Stimulated activated CD8-positive, alpha-beta memory T cell treated with anti-CD3 and anti-CD28 coated beads, Interleukin-15, amount 100 ng/mL, for 4 hours (primary cell): ENCODE measurements at places on chromosomes 11 and 22.

- no peak for DNase-seq
Measured at GRCh38 chr11:61890529-61891330, 615 bp downstream of the FADS3 start.

DNA sequence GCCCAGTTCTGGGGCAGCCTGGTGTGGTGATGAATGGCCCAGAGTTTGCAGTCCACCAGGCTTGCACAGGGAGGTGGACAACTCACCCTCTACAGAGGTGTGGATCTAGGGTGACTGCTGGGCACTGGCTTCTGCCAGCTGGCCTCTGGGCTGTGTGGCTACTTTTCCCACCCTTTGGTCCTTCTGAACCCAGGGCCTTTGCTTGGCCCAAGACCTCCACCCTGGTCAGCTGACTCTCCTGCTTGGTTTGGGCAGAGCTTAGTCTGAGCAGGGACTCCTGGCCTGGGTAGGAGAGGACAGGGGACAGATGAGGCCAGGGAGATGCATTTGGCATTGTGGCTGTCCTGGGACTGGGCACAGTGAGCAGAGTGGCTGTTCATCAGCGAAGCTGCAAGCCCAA, 83.0 kb upstream of the SHANK2 start:
- no peak for DNase-seq

- DNase-seq: peak; percentile 21
Measured at GRCh38 chr11:2186669-2187279, 15.2 kb upstream of the TH start.

DNA sequence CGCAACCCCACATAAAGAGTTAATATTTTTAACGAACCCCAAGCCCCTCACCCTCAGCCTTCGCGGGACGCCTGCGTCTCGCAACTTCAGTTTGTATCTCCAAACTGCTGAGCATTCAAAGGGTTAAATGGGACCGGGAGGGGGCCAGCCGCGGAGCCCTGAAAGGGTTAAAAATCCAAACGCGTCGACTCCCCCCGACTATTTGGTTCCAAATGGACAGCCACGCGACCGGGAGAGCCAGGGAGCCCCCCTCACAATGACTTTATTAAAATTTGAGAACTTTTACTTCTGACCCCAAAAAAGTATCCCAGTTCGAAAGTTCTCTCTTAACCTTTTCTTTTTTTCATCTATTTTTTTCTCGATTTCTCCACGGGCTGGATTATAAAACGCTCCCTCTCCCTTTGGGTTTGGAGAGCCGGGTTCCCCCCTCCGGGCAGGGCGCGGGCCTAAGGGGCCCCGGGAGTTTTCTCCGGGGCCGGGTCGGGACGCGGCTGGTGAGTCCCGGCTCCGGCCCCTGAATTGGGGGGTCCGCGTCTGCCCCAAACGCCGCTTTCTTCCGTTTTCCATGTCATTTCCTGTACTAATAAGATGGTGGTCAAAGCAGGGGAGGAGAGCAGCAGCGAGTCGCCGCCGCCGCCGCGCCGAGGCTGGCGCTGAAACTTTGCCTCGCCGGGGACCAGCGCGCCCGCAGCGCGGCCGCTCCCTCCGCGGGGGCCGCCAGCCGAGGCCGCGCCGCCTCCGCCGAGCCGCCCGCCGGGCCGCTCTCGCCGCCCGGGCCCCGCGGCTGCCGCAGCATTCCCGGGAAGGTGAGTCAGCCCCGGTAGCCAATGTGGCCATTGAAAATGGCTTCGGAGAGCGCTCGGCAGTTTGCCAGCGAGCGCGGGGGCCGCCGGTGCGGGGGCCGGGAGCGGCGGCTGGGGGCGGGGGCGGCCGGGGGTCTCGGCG, at the start of gene PRDM11:
TSS of gene PRDM11 (plus strand) at position 568 of the 945 bp plus-strand sequence. CDS start 35,128 bp downstream, outside the sequence.
- DNase-seq: peak; percentile 7

DNA sequence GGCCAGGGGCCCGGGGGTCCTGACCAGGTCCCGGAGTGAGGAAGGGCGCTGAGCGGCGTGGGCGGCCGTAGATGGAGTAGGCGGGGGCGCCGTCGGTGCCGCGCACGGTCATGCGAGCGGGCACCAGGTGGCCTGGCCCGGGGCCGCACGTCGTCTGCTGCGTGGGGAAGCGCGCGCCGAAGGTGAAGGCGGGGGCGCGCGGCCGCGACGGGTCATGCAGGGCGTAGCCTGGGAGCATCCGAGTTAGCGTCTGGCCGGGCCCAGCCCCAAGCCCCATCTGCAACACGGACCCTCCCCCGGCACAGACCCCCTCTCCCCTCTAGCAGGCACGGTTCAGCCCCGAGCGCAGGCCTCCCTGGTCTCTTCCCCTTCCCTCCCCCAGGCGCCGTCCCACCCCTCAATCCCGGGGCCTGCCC, 1.7 kb upstream of the TYMP start:
- no peak for DNase-seq

DNA sequence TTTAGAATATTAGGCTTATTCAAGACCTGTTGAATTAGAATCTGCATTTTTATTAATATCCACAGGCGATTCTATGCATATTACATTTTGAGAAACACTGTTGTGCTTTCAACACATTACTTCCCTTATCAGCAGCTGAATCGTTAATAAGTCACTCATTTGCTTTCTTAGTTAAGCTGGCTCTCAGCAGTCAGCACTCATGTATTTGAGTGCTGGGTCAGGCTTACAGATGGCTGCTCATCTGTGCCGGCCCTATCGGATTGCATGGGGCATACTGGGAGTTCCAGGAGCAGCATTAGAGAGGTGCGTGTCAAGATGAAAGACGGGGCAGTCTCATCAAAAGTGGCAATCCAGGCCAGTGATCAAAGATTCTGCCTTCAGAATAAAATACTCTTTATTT, 10.8 kb upstream of the OR51L1 start:
- no peak for DNase-seq

DNA sequence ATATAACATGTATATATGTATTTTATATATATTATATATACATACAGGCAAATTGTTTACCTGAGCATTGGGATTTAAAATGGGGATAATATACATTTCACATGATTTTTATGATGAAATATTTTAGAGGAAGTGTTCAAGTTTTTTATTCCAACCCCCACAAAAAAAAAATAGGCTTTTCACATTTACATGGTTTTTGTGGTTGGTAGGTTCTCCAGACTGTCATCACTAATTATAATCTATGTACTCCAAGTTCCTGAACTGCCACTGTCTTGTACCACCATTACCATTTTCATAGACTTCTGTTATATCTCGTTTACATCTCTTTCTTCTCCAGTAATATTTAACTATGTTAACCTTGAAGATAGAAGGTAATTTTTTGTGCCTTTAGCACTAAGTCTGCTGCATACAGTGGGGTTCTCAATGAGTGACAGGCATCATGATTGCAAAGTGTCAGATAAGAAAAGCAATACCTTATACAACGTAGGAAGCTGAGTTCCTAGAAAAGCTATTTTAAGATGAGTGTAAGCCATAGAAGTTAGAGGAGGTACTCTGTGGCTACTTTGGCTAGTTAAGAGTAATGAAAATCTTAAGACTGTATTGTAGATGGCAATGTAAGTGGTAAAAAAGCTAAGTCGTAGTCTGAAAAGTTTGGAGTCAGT, 5.2 kb downstream of the TMEM126A start:
- DNase-seq: no peak

GRCh38 chr11:73838443-73839122, 38.1 kb downstream of the COA4 start:
- no peak for DNase-seq

DNA sequence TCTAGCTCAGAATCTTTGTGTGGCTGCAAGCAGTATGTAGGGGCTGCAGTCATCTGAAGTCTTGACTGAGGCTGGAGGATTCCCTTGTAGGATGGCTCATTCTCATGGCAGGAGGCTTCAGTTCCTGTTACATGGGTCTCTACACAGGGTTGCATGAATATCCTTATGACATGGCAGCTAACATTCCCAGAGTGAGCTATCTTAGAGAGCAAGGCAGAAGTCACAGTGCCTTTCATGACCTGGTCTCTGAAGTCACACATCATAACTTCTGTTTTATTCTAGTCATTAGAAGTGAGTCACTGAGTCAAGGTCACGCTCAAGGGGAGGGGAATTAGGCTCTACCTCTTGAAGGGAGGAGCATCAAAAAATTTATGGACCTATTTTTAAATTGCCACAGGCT, 10.3 kb upstream of the SPON1 start:
- DNase-seq: no peak

- DNase-seq: no peak
Measured at GRCh38 chr11:38169286-38169685, 1571.2 kb upstream of the RAG2 start.

DNA sequence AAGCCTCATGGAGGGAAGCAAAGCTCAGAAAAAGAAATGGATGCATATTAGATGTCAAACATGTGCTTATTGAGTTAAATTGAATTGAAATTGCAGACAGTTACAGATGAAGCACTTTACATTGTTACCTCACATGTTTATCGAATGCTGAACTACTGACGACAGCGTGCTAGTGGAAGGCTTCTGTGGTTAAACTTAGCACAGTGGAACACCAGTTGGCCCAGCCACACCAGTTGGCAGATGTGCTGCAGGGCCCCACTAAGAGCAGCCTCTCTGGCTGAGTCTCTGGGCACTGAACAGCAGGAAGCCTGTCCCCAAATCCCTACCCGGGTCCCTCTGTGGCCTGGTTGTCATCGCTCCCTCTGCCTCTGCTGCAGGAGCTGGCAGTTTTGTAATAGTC, 242.1 kb downstream of the NTM start:
- no peak for DNase-seq

- DNase-seq: no peak
Measured at GRCh38 chr11:63905179-63905578, 11.8 kb downstream of the RCOR2 start.

DNA sequence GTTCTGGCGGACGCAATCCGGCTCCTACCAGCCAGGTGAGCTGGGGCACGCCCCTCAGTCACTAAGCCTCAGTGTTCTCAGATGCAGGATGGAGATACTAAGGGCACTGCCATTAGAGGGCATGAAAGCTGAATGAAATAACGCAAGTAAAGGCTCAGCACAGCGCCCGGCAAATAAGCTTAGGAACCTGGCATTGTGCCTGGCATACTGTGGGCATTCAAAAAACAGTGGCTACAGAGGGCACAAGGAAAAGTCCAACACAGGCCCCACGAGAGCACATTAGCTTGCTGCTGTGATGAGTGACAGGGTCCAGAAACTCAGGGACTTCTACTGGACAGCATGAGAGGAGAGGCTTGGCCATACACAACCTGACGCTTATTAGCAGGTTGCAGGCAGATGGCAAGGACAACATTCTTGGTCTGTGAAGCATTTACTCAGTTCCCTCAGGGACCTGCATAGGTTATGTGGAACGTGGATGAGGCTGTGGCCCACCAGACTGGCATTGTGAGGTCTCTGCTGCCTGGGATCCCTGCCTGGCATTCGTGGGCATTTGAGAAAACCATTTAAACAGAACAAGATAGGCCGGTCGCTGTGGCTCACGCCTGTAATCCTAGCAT, 12.2 kb downstream of the TXN2 start:
- DNase-seq: no peak

DNA sequence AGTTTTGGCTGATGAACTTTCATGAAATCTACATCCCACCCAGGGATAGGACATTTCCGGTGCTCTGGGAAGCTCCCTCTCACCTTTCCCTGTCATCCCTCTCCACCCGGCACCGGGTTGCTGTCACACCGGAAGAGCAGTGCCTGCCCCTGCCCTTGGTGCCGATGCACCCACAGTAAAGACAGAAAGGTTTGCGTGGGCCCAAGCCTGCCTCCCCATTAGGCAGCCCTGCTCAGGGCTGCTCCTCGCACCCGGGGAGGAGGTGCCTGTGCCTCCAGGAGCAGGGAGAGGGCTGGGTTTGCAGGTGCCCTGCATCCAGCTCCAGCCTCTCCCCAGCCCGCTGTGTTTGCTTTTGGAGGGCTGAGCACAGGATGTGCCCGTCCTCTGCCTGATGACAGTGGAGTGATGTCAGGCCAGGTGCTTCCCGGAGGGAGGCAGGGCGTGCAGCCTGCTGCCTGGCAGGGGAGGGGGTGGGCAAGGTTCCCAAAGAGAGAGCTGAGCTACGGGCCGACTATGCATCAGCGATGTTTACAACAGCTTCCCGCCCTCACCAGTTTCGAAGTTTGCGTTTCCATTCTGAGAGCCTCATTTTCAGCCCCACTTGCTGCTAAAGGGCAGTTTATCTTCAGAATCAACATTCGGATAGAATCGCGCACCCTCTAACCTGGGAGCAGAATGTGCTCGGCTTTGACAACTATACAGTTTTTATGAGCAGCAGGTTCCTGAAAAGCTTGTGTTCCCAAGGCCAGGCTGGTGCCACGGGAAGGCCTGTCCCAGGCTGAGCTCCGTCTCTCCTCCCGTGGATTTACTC, 83.2 kb upstream of the CLDN5 start:
- DNase-seq: no peak

- no peak for DNase-seq
Measured at GRCh38 chr22:47796128-47796908, 1033.9 kb downstream of the TBC1D22A start.

DNA sequence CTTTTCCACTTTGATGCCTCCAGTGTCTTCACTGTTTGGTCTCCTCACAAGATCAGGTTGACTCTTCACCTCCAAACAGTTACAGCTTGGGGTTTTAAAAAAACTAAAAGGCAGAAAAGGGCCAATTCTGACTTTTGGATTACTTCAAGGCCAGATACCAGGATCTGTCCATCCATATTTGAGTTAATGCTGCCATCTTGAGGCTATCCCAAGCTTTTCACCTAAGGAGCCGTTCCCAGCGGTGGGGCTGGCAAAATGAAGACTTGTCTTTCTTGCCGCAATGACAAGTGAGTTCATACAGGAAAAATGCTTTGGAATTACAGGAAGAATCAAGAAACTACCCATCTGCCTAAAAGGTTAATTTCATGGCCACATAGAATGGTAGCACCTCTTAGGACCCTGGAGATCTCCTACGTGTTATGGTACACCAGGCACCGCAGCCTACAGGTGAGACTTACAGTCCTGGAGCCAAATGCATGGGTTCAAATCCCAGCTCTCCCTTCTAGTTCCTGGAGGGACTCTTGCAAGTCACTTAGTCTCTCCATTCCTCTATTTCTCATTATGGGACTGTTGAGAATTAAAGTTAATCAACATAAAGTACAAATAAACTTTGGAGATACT, 6.0 kb upstream of the OR5B21 start:
- no peak for DNase-seq

DNA sequence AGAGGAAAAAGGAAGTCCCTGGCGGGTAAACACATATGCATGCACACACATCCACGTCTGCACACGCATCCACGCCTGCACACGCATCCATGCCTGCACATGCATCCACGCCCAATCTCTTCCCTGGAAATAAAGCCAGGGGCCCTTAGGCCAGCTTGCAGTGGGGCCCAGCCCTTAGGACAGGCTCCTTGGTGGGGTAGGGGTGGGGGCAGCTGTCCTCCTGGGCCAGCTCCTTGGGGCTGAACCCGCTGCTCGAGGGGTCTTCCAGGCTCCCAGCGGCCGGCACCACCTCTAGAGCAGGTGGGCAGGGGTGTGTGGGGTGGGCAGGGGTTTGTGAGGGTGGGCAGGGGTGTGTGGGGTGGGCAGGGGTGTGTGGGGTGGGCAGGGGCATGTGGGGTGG, 1.9 kb downstream of the C11orf21 start:
- DNase-seq: no peak

DNA sequence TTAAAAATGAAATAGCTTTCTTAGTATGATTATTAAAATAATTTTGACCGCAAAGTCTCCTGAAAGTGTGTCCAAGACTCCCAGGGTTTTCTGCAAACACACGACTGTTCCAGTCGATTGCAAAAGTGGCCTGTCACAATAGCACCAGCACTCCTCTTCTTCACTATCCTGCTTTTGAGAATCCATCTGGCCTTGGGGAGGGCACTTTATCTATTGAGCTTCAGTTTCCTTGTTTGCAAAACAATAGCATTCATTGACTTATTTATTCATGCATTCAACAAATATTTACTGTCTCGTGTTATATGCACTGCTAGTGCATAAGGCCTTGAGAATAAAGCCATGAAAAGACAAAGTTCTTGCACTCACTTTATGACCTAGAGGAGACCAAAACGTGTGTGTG, 96.2 kb upstream of the NTM start:
- DNase-seq: no peak

- no peak for DNase-seq
Measured at GRCh38 chr11:107751082-107751481, 39.2 kb upstream of the SLN start.
